ENCODE measurements at places on chromosomes 1 and 21.

GRCh38 chr21:15058854-15059263, 5.9 kb downstream of the NRIP1 start:
- no peak for DNase-seq

DNA sequence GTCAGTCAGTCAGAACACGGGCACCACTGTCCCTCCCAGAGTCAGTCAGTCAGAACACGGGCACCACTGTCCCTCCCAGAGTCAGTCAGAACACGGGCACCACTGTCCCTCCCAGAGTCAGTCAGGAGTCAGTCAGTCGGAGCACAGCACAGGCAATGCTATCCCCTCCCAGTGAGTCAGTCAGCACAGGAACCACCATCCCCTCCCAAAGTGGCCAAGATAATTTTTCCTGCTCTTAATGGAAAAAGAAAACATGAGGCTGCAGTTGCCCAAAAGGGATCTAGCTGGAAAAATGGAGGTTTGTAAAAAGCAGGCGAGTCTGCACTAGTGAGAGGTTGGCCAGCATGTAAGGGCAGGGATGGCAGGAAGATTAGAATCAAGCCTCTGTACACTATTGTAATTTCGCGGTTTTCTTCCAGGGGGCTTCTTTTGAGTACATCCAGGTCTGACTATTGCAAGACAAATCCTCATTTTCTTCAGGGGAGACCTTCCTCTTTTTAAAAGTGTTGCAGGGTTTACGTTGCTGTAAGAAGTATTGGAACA, 213.8 kb downstream of the SIPA1L2 start:
- DNase-seq, result no peak

- no peak for DNase-seq
Measured at GRCh38 chr1:29459620-29459945, 223.3 kb downstream of the PTPRU start.

GRCh38 chr1:3292051-3292722, 162.3 kb upstream of the ARHGEF16 start:
- DNase-seq, result no peak

DNA sequence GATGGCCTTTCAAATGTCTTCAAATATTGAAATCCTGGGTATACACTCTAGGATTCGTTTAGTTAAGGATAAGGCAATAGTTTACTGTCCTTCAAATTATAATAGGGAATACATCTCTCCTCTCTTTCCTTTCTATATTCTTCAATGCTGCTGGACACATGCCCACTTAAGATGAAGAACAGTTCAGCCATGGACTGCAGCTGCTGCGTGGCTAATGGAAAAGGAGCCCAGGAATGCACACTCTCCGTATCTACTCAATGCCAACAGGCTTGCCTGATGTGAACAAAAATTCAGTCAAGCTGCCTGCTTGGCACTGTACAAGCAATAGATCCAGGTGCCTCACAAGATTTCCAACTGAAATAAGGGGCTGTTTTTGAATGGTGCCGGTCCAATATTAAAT, 321.2 kb upstream of the LYPLAL1 start:
- no peak for DNase-seq

DNA sequence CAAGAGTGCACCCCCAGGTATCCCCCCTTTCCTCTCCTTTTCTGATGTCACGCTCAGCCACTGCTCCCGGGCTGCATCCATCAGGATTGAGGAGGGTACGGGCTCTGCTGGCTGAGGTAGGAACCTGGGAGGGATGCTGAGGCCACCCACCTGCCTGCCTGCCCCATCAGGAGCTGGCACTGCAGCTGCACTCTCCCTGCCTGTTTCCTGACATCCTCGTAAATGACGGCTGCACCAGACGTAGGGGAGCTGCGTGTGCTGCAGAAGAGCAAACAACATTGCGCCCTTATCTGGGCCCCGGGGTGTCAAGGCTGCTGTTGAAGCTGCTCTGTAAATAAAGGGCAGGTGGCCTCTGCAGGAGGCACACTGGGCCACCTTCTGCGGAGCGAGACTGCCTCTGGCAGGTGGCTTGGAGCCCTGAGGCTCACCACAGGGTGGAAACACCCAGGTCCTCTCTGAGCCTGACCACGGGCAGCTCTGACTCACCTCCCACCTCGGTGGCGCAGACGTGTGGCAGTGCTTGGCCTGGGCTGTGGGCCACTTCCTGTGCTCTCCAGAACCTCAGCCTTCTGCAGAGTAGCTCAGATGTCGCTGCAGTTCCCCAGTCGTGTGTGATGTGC, 30.9 kb downstream of the SNAP47 start:
- peak; percentile 50 for DNase-seq

DNA sequence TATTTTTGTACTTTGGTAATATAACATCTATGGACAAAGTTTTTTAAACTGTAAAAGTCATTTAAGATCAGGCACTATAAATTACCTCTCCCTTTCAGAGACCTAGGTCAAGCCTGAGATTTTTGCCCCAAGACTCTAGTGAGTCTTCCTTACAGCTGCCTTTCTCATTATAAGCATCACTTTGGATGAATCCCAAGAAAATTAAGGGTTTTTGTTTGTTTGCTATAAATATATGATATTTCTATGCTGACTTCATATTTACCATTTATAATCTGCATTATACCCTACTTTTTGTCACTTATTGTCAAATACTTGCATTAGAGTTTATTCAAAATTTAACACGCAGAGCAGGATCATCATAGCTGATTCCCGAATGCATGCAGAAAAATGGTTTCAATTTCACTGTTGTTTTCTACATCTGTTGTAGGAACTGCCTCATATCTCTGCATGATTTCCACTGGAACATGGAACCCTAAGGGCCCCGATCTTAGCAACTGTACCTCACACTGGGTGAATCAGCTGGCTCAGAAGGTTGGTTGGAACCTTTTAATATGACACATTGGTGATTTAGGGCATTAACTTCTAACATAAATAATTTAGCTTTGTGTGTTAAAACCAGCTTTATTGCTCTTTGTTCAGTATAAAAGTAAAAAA, 150.0 kb downstream of the ADGRL2 start:
- no peak for DNase-seq

DNA sequence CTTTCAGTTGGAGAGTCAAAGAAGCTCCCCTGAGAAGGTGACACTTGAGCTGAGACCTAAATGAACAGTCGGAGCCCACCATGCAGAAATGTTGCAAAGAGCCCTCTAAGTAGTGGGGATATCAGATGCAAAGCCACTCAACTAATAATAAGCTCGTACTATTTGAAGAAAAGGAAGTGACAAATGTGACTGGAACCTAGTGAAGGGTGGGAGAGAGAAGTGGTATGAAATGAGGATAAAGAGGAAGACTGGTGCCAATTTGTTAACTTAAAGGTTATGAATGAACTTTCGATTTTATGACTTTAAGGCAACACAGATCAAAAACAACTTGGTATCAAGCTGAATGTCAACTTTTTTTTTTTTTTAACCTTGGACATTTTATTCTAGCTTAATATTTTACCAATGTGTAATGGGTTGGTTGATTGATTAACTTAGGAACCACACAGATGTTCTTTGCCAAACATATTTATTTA, 14.7 kb downstream of the LYPLAL1 start:
- no peak for DNase-seq

DNA sequence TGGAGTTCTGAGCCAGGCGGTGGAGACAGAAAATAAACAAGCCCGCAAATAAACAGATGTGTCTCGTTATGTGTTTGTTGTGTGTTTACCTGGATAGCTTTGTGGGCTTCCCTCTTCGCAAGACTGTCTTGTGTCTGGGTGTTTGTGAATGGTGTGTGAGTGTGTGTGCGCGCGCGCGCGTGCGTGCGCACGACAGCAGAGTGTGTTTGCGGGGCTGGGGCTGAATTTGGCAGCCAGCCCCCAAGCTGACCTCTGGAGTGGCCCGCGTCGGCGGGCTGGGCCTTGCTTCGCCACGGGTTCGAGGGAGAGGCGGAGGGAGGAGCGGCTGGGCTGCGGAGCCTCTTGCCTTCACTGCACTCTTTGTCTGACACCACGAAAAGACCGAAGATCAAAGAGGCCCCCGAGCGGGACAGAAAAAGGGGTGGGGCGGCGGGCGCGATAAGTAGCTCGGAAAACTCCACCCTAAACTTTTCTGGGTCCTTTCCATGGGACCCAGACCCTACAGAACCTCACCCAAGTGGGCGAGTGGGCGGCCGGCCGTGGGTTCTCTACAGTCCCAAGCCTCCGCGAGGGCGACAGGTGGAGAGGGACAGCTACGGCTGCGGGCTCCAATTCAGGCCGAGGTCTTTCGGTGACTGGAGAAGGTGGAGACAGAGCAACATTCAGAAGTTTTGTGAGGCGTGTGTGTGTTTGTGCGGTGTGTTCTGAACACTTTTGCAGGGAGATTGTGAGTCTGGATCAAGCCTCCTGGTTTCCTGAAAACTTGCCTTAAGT, 14.5 kb downstream of the PAX7 start:
- no peak for DNase-seq

GRCh38 chr1:14380408-14380807, 218.1 kb upstream of the KAZN start:
- DNase-seq, result no peak

GRCh38 chr1:67708606-67709005, 23.6 kb downstream of the GADD45A start:
- no peak for DNase-seq

- DNase-seq, result no peak
Measured at GRCh38 chr1:112099979-112100378, 110.5 kb upstream of the KCND3 start.

DNA sequence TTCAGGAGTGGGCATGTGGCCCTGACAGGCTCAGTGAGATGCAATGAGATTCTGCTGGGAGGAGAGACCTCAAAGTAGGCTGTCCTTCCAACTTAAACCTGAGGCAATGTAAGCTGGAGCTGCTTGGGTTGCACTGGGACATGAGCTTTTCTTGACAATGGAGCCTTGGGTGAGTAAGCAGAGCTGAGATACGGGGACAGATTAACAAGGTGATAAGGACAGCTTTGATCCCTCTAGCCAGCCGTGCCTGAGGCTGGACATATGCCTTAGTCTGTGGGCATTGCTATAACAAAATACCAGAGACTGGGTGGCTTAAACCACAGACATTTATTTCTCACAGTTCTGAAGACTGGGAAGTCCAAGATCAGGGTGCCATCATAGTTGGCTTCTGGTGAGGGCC, 18.3 kb upstream of the NGF start:
- DNase-seq, result no peak

DNA sequence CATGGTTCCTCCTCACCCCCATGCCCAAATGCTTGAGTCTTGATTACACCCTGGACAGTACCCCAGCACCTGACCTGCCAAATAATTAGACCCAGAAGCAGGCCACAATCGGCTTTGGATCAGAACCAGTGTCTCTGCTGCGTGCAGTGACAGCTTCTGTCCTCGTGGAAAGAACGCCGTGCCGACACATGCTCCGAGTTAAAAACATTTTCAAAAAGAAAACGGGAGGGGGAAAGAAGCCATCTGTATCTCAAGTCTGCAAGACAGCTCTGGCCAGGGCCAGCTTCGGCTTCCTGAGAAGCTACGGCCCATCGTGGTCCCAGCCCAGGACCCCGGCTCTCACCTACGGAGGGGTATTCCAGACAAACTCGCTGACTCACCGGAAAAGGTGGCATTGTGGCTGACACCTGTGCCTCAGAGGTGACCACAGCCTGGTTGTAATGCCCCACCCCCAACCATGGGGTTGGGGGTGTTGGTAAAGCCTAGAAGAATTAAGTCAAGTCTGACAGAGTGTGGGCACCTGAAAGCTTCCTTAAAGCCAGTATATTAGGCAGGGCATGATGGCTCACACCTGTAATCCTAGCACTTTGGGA, 25.8 kb downstream of the SSBP3 start:
- DNase-seq, result no peak

DNA sequence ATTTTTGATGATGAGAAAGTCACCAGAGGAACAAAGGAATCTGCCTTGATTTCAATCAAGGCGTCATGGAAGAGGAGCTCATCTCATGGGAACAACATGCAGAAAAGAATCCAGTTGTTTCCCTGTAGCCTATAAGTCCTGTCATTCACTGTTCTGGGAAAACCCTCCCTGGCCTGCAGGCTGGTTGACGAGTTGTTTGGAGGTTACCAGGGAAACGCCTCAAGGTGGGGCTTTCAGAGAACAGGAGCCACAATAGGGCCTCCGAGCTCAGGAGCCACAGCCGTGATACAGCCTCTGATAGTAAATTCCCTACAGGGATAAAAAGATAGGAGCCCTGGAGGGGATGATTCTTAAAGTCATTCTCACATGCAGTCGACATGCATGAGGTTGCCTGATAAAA, 135.2 kb downstream of the PSMG1 start:
- DNase-seq, result no peak

DNA sequence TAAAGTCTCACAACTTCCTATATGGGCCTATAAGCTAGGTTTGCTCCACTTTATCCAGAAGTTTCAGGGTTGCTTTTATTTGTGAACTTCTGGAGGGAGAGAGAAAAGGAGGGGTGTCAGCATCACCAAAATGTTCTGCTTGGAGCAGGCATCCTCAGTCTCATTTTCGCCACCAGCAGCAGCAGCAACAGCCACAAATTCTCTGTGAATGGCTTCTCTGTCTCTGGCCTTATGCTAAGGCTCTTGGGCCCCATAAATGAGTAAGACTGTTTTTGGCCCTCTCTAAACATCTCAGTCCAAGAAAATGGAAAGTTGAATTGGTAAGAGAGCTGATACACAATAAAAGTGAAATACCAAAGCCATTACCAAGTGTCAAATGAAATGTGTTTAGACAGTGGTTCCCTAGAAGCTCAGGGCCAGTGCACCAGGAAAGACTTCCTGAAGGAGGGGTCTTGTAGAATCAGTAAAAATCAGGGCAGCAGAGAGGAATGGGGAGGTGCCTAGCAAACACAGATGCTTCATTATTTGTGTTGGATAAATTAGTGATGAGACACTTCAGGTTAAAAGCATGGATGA, 53.0 kb upstream of the SPATA6 start:
- no peak for DNase-seq

DNA sequence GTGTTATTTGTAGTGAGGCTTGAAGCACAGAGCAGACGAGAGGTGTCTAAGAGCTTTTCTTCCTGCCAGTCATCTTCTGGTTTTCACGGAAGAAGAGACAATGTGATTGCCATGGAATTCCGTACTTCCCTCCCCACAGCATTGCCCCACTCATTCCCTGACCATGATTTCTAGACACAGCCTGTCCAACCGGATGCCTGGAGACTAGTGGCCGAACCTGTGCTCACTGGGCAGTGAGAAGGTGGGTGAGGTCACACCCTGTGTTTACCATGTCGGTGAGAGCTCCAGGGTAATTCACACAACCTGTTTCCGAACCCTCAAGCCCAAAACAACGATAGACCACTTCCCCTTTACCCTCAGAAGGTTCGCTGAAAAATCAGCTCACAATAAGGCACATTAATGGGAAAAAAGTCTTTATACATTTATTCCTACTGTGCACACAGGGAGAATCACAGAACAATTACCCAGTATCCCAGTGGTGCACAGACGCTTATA, 271.9 kb upstream of the FMN2 start:
- no peak for DNase-seq

- DNase-seq, result no peak
Measured at GRCh38 chr1:243742819-243743218, 107.2 kb downstream of the AKT3 start.

GRCh38 chr1:52919051-52919722, 2.4 kb downstream of the ECHDC2 start:
- DNase-seq, result no peak

All from stimulated activated CD8-positive, alpha-beta memory T cell treated with anti-CD3 and anti-CD28 coated beads, Interleukin-7, amount 100 ng/mL, for 1 hour (primary cell).